NCI-H2081 (cell line): ENCODE measurements at places on chromosomes 6 and 20.
A peak's percentile ranks its signal among the peaks of the same experiment; 100 is the strongest.

DNA sequence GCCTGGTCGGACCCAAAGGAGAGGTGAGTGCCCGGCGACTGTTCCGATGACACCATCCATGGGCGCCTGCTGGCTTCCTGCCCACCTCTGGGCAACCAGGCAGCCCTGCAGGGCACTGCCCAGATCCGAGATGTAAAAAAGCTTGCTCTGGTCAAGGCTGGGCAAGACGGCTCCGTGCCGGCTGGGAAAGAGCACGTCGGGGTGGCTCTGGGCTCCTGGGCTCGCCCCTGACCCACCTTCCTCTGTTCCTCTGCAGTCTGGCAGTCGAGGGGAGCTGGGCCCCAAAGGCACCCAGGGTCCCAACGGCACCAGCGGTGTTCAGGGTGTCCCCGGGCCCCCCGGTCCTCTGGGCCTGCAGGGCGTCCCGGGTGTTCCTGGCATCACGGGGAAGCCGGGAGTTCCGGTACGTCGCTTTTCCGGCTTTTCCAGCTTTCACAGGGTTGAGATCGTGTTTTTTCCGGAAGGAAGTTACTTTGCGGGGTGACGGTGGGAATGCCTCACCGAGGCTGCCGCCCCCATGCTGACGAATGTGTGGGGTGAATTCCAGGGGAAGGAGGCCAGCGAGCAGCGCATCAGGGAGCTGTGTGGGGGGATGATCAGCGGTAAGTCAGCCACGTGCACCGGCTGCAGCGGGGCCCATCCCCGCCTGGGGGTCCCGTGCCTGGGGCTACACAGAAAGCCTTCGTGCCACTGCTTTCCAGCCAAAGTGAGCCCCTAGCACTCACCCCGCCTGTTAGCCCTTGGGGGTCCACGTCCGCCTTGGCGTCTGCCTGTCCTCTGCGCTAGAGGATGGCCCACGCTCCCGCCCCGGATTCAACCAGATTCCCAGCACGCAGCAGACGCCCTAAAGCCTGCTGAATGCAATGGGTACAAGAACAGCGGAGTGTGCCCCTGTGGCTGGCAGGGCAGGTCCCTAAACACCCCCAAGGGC, 19.3 kb downstream of the COL9A3 start:
- no peak for DNase-seq

- DNase-seq: no peak
Observed at GRCh38 chr6:28982476-28983266, 22.4 kb downstream of the ZNF311 start.

- DNase-seq: no peak
Observed at GRCh38 chr20:45919542-45920399, 7.8 kb upstream of the PLTP start.

DNA sequence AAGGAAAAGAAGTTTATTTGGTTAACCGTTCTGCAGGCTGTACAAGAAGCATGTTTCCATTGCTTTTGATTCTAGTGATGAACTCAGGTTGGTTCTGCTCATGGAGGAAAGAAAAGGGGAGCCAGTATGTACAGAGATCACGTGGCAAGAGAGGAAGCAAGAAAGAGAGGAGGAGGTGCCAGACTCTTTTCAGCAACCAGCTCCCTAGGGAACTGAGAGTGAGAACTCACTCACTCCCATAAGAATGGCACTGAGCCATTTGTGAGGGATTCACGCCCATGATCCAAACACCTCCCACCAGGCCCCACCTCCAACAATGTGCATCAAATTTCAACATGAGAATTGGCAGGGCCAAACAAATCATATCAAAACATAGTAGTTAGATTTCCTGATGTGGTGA, 649.1 kb downstream of the EPM2A start:
- DNase-seq: peak; percentile 9

DNA sequence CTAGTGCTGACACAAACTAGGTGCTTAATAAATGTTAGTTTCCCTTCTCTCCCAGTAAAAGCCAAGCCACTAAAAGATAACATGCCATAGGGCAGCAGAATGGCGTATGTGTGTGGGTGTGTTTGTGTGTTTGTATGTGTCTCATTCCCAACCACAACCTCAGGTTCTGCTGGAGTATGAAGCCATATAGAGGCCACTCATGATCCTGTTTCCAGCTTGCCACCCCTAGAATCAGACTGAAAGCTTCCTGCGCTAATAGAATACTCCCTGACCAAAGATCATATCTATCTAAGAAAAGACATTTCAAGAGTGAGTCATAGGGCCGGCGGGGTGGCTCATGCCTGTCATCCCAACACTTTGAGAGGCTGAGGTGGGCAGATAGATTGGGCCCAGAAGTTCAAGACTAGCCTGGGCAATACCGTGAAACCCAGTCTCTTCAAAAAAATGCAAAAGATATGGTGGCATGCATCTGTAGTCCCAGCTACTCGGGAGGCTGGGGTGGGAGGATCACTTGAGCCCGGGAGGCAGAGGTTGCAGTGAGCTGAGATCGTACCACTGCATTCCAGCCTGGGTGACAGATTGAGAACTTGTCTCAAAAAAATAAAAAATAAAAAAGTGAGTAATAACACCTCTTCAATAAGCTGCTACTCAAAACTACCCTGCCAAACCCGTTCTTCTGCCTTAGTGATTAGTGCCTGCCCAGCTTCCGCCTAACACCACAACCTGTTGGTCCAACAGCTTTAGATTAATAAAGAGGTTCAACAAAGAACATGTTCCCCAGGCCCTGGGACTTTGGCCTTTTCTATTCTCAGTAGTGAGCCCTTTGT, 11.8 kb upstream of the SNRPC start:
- no peak for DNase-seq

- DNase-seq: no peak
Observed at GRCh38 chr6:125300992-125301434, 754 bp downstream of the HDDC2 start.

- no peak for DNase-seq
Observed at GRCh38 chr6:136612666-136613389, 62.6 kb upstream of the MAP7 start.

DNA sequence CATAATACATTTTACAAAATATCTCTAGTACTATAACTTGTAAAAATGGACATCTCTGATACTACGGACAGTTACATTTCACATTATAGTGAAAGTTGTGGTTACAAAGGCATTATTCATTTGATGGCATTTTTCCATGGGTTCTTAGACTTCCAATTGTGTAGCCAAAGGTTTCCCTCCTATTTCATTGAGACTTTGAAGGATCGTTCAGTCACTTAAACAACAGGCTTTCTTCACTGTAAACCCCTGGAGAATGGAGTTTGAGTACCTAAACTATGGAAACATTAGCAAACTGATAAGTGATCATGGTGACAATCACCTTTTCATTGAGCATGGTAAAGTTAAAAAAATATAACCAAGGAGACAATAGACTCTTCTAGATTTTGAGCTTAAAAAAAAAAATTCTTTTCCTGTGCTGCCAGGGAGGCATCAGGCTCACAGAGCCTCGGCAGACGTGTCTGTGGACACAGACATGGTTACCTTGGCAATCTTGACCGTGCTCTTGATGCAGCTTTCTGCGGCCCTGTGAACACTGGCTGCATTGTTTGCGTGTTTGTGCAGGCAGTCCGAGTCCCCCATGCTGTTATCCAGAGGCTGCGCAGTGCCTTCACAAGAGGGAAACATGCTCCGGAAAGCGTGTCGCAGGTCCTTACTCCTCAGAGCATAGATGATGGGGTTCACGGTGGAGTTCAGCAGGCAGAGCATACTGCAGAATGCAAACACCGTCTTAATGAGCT, 22.6 kb downstream of the CNR1 start:
- no peak for DNase-seq

GRCh38 chr6:31822036-31822821, 5.3 kb upstream of the HSPA1B start:
- DNase-seq: peak; percentile 51

- DNase-seq: no peak
Observed at GRCh38 chr6:132253211-132253610, 148.1 kb downstream of the MOXD1 start.

DNA sequence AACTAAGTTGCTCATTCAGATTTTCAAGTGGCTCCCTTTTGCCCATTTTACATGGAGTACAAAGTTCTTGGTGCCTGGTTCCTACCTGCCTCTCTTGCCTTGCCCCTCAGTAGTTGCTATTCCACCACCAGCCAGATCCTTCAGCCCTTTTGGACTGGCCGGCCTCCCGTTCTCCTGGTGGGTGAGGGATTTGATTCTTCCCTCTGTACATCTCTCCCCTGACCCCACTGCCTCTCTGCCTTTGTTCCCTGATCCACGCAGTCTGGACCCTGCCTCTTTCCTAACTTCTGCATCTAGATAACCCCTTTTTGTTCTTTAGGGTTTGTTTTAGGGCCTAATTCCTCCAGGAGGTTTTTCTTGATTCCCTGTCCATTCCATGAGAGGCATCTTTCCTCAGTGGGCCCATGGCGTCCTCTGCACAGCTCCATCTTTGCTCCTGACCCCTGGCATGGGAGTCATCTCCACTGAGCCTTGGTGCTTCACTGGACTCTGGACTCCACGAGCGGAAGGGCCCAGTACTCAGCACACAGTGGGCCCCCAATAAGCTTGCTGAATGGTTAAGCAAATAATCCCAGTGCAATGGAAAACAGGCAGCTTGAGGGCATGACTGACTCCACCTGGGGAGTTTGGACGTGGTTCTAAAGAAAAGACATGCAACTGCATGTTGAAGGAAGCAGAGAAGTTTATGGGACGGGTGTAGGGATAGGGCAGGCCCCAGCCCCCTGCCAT, 309.3 kb upstream of the SUPT3H start:
- no peak for DNase-seq

DNA sequence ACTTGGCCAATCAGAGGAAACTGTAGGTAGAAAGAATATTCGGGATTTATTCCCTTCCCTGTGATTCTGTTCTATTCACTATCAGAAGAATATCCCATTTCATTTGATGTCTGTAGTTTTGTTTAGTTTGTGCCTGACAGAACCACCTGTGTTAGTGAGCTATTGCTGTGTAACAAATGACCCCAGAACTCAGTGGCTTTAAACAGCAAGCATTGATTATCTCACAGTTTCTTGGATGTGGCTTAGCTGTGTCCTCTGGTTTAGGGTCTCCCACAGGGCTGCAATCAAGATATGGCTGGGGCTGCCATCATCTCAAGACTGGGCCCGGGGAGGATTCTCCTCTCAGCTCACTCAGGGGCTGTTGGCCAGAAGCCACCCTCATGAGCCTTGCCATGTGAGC, 143.7 kb downstream of the ZDHHC14 start:
- no peak for DNase-seq

GRCh38 chr6:134132494-134133141, 80.2 kb upstream of the SLC2A12 start:
- no peak for DNase-seq

DNA sequence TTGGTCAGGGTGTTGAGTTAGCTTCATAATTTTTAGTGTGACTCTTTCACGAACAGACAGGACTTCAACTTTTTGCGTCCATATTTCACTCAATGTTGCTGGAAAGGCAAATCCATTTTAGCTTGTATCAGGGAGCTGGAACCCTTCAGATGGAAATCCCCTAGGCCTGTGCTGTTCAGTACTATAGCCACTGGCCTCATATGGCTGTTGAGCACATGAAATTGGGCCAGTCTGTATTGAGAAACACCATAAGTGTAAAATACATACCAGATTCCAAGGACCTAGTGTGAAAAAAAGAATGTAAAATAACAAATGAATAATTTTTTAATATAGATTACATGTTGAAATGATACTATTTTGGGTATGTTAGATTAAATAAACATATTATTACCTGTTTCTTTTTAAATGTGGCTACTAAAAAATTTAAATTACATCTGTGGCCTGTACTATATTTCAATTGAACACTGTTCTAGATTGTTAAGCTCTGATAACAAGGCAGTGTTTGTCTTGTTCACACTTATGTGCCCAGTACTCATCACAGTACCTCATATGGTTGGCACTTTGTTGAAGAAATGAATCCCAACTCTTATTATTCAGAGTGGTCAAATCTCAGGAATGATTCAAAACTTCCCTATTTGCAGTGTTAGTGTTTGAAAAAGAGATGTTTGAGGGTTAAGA, 34.3 kb downstream of the CTNNBL1 start:
- DNase-seq: no peak

GRCh38 chr6:24415753-24416152, 13.0 kb downstream of the MRS2 start:
- DNase-seq: no peak

DNA sequence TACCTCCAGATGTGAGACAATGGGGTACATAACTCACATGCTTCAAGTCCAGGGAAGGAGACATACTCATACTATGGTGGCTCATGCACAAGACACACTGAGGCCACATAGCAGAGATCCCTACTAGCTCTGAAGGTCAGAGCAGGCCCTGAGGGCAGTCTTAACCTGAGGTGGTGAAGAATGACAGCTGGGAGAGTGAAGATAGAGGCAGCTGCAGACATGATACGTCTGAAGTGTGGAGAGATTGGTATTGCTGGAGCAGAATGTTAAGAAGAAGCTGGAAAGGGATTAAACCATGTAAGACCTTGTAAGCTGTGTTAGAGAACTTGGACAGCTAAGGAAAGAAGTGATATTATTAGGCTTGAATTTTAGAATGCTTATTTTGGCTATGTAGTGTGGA, 32.9 kb downstream of the PGM3 start:
- no peak for DNase-seq

DNA sequence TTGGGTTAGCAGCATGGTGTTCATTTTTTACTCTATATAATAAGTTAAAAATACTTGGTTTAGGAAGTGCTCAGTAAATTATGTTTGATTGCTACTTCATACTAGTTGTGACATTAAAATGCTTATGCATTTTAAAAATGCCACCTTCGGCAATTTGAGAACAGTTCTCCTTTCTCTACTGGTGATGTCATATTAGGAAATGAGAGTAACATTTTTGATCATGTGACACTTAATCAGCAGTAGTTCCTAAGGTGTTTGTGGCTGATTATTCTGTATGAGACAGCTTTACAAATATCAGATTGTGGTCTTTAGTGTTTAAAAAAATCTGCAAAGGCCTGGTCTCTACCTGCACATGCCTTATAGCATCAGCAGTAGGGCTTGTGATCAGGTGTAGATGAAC, 4.4 kb downstream of the GZF1 start:
- DNase-seq: no peak

GRCh38 chr20:19969106-19969505, 48.1 kb upstream of the NAA20 start:
- DNase-seq: no peak

GRCh38 chr20:37522260-37523011, 1.4 kb downstream of the NNAT start:
- no peak for DNase-seq

DNA sequence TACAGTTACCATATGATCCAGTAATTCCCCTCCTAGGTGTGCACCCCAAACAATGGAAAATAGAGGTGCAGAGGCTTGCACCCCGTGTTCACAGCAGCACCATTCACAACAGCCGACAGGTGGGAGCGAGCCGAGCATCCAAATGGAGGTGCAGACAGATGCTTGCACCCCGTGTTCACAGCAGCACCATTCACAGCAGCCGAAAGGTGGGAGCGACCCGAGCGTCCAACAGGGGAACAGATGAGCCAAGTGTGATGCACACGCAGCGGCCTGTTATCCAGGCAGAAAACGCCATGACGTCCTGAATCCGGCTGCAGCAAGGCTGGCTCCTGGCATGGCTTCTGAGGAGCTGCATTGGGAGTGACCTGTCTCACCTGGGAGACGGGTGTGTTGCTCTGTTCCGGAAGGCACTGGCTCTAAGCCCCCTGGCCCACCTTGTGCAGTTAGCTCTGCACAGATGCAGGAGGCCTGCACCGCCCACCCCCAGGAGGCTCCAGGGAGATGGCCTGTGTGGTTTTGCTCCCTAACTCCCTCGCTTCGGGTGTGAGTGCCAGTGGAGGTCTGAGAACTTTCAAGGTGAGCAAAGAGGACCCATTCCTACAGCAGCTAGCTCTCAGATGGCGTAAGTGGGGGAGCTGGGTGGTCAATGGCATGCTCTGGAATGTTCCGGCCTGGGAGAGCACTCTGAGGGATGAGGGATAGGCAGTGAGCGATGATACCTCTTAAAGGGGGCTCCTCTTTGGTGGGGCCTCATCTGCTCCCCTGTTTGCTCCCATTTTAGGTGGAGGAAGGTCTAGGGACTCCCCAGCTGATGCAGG, 47.8 kb upstream of the FRMD1 start:
- no peak for DNase-seq
